CD4-positive, CD25-positive, alpha-beta regulatory T cell (primary cell): ENCODE measurements at places on chromosomes 7 and 10.

- no peak for DNase-seq
Measured at GRCh38 chr10:112159469-112159868, 24.1 kb downstream of the GPAM start.

DNA sequence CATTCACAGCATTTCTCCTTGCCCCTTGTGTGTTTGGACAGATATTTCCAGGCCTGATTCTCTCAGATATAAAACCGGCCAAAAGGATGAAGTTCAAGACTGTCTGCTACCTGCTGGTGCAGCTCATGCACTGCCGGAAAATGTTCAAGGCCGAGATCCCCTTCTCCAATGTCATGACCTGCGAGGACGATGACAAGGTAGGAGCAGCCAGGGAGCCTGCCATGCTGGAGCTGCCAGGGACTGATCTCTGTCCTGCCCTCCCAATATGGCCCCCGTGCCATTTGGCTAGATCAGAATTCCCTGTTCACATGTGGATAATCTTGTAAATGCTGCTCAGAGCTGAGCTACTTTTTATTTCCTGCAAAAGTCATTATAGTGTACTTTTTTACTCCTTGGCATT, 87.8 kb downstream of the ADCY1 start:
- no peak for DNase-seq

DNA sequence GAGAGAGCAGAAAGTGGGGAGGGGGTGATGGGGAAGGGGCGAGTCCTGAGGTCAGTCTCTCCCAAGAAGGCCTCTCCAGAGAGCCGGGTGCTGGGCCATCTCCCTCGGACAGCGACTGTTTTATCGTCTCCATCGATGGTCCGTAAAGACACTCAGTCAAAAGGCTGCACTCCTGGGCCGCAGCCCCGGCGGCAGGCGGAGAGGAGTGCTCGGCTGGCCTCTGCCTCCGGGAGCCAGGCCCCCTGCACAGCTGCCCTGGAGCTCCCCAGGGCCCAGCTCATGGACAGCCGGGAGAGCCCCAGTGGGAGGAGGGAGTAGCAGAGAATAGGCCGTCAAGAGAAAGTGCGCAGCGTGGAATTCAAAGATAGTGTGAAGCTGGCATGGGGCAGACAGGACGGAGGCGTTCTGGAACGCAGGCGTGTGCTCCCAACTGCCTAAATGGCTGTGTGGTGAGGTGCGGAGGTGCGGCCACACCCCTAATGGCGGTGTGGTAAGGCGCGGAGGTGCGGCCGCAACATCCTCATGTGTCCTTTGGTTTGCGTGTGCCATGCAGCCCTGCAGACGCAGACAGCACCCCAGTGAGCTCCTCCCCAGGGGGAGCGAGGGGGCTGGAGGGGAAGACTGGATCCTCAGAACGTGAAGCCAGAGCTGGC, 477.5 kb upstream of the FOXK1 start:
- DNase-seq, result peak; percentile 44

DNA sequence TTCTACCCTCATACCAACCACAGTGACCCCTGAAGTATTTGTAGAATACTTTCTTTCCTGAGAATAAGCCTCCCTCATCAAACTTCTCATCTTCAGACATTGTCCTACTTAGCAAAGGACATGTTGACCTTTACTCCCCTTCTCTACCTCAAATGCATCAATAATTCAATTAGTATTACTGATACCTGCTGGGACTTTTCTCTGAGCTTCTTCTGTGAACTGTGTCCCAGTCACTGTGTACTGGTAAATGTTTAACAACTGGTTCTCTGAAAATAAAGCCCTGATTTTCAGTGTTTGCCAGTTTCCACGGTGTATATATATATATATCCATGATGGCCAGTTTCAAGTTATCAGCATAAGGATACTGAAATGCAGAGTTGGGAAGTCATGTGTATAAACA, 12.2 kb downstream of the PANK1 start:
- no peak for DNase-seq

DNA sequence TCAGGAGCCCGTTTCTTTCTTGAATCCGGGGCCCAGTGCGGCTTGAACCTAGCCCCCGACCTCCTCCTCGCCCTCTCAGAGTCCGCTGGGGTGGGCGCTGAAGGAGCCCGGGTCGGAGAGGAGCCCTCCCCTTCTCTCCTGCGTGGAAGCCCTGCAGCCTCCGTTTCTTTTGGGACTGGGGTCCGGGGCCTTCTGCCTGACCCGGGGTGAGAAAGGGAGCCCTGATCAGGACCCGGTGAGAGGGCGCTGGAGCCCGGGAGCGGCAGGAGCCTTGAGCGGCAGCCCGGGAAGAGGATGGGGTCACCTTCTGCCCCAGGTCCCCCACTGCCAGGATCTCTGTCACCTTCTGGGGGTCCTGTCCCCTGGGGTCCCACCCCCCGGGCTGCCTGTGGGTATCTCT, 162.3 kb downstream of the ZNF33B start:
- no peak for DNase-seq

DNA sequence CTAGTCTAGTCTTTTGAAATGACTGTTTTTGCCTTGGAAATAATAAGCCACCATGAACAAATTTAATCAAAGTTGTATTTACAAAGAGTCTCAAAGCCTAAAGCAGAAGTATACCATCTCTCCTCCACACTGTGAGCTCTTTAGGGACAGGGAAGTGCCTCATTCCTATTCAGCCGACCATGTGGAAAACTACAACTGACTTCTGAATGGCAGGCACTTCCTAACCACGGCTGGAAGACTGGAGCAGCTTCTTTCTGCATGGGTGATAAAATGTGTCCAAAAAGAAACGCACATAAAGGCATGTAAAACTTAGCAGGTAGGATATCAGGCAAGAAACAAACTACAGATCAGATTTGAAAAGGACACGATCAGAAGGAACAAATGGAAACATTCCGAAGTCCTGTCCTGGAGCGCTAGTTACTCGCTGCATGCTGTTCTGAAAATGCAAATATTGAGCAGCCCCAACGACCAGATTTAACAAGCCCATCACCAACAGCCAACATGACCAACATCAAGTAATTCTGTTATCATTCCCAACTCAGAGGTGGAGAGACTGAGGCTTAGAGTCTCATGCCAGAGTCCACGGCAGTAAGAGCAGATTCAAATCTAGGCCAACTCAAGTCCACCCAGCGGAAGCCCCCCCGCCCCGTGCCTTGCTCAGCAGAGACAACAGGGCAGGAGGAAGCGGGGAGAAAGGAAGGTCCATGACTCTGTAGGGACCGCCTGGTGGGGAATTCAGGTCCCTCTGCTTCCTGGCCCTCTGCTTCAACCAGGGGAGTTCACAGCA, 26.5 kb downstream of the CTBP2 start:
- no peak for DNase-seq

DNA sequence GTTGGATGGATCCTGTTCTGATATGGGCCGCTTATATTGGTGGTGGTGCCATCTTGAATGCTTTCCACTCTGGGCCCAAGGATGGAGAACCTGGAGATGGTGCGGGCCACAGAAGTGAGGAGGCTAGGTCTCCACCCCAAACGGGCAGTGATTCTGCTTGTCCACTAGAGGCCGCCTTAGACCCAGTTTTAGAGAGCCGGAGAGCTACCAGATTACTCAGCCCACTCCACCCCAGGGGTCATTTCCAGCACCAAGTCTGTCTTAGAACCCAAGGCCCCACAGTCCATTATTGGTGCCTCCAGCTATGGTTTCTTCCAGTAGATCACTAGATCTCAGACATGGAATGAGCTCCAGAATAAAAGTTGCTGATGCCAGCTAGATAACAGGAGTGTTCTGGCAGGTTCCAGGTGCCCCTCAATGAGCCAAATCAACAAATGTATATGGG, 11.8 kb upstream of the CAMK2G start:
- DNase-seq, result peak; percentile 71

DNA sequence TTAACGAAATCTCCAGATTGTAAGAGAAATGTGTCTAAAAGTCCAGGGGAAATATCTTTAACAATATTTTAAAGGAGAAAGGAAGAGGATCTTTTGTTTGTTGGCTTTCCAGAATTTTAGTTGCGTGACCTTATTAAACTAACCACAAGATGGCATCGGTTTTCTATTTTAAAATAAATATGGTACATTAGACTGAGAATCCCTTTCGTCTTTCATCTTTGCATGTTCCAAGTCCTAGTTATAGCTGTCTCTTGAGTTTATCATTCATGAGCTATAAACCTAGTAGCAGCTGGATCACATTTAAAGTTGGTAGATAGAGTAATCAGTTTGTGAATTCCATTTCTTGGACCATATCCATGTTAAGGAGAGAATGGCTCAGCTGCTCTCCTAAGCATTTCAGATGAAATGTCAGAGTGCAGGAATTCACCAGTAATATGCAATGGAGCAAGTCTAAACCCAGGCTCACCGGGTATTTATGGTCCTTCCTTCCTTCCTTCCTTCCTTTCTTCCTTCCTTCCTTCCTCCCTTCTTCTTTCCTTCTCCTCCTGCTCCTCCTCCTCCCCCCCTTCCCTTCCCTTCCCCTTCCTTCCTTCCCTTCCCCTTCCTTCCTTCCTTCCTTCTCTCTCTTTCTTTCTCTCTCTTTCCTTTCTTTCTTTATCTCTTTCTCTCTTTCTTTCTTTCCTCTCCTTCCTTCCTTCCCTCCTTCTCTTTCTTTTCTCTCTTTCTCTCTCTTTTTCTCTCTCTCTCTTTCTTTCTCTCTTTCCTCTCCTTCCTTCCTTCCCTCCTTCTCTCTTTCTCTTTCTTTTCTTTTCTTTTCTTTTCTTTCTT, 57.8 kb upstream of the RAB18 start:
- peak; percentile 40 for DNase-seq

- no peak for DNase-seq
Measured at GRCh38 chr7:102974366-102975236, 61.8 kb downstream of the LRRC17 start.

DNA sequence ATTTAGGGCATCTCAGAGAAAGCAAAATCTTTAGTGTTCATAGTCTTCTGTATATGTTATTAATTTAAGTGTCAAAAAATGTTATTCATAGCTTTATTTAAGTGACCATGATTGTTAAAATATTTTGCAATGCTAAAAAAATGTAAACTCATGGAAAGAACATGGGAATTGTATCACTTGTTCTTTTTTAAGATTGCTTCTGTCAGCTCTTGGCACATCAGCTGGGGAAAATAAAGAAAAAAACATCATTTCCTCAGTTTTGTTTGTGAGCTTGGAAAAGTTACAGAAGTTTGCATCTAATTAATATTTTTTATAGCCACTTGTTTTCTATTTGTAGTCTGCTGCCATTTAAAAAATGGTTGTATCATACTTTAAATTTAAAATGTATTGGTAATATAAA, 285.9 kb upstream of the CSTF2T start:
- no peak for DNase-seq

DNA sequence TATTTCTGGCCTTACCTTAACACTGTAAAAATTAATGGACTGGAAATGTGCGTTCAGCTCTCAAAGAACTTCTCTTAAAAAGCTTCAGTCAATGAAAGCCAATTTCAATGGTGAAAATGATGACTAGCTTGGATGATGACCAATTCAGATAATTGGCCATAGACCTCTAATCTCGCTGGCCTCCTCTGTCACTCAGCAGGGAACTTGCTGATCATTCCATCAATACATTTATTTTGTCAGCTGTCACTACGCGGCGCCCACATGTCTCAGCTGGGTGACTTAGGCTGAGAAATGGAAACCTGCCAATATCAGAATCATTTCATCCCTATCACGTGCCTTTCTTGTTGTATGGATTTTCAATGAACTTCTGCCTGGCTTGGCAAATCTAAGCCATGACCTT, 673.0 kb upstream of the AUTS2 start:
- DNase-seq, result no peak

DNA sequence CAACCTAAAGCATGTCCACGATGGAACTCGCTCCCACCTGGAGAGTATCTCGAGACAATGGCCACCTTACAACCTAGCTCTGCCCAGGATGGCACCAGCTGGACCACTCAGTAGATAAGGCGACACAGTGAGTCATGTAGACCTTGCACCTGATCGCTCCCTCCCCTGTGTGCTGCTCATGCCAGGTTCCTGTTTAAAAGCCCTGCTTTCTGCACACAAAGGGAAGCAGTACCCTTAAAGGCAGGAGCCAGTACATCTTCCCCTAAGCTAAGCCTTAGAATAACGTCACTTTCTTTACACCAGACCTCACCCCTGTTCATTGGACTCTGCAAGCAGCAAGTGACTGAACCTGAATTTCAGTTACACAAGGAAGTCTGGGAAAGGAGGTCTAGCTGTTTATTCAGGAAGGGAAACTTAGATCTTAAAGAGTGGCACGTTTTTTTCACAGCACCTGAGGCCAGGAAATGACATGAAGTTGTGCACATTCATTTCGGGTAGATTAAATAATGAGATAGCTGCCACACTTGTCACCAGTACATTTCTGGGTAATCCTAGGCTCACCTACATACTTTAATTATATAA, 117.9 kb downstream of the MTPAP start:
- DNase-seq, result peak; percentile 70

DNA sequence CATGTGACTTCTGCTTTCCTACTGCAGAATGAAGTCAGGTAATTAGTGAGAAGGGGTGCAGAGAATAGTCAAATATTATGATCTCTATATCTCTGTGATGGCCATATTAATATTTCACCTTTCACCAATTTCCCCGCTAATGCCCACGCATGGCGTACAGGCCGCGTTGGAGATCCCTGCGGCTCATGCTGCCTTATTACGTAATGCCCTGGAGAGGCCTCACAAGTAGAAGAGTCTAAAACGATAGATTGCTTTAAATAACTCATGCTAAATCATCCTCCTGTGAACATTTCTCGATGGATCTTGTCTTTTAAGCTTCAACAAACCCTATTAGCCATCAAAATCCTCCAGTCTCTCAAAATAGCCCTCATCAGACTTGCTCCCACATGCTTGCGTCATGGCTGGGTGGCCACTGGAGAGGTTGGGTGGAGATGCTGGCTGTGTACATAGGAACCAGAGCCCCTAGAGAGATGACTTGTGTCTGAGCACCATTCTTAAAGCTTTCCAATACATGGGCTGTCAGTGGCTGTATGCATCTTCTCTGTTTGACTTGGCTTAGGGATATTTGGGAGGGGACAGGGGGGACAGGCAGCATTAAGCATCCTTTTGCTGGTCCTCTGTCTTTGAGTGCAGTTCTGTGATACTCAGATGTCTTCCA, 79.5 kb upstream of the INSYN2A start:
- DNase-seq, result no peak
